IPS DF 6.9 (cell line): ENCODE measurements at places on chromosomes 11 and 22.

DNA sequence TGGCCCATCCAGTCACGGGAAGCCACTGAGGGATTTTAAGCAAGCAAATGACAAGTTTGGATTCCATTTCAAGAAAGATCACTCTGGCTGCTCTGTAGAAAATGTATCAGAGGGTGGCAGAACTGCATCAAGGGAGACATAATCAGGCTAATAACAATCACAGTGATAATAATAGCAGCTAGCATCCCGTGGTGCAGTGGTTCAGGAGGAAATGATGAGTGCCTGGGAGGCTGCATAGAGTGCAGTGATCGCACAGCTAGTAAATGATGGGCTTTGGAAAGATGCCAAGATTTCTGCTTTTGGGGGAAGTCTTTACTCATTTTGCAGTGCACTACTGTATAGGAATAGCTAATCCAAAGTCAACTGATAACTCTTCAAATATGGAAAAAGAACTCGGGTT, 35.8 kb downstream of the TNRC6B start:
- no peak for DNase-seq

GRCh38 chr22:19877626-19878339, 23.1 kb upstream of the GNB1L start:
- no peak for DNase-seq

DNA sequence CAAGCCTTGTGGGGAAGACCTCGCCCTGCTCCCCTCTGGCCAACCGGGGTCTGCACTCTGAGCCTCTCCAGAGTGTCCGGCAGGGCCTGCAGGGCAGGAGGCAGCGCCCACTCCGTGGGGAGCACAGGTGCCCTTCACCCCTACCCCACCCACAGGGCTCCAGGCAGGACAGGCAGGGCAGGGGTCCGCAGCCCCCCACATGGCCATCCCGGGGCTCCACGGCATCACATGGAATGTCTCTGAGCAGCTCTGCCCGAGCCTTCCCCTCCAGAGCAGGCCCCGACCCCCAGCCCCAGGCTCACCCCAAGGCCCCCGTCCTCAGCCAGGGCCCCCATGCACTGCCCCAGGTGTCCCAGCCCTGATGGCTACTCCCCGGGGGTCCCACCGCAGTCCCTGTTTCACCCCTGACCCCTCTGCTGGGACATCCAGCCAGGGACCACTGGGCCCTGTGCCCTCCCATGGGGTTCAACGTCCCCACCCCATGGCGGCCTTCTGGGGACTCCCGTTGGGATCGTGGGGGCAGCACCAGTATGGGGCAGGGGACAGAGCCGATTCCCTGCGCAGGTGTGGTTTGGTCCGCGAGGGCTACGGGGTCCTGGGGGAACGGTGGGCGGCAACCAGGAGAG, 77.7 kb downstream of the BRD1 start:
- no peak for DNase-seq

DNA sequence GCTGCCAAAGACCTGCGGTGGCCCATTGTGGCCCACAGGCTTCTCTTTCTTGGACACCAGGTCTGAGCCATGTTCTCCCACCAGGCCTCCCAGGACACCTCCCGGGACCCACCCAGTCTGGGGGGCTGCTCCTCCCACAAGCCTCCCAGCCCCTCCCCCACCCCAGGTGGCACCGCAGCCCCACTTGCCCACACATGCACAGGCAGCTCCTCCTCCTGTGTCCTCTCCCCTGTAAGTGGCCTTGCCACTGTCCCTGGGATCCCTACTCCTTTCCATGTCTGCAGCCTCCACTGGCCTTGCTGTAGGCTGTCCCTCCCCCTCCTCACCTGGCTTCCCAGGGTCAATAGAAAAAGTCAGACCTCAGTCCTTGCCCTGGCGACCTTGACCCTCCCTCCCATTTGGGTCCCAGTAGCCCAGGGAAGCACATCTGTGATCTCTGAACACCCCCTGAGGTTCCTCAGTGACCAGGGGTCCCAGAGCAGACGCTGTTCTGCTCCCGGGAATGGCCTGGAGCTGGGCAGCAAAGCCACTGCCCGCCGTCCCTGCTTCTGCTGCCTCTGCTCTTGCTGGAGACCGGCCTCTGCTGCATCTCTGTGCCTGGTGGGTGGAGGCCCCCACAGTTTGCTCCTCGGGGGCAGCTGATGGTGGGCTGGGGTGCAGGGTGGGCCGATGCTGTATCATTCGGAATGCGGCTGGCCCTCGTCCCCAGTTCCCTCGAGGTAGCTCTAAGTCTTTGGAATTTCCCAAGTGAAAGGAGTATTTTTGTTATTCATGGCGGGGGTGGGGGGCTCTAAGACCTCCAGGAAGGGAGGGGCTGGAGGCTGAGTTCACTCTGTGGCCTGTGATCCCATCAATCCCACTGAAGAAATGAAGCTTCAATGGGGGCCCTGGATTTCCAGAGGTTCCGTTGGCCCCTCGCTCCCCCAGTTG, 43.6 kb downstream of the ARHGAP8 start:
- no peak for DNase-seq

DNA sequence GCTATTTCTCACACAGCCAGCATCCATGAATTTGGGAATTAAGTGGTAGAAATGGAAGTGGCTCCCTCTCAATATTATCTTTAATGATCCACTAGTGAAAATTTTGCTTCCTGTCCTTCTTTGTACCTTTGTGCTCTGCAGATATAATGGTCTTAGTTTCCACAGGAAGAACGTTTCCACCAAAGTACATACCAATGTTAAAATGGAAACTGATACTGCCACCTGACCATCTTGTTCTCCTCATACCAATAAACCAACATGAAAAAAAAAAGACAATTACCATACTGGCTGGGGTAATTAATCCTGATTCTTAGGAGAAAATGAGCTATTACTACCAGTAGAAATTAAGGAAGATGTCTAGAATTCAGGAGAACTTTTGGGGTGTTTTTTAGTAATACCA, 32.3 kb downstream of the C11orf65 start:
- no peak for DNase-seq

DNA sequence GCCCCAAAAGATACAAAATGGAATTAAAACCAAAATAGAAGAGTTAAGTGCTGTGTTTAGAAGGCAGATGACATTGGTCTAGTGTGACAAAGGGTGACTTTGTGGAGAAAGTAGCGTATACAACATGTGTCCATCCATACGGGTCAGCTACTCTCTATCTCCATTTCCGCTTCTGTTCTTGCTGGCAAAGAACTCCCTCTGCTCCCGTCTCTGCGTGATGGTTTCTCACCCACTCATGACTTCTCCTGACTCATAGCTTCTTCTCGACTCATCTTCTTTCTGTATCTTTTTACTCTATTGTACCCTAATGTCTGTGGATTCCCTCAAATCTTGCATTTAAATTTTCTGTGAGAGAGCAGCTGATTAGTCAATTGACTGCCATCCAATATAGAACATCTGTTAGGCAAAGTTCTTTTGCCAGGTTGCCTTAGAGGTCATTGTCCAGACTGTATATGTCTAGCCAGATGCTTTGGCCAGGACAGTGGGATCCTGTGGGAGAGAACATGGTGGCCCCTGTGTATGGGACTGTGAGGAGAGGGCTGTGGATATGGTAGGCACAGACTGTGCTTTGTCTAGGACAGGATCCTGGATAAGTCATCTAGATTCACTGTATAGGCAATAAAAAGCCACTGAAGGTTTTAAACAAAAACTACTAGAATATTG, 28.4 kb downstream of the MMP13 start:
- DNase-seq, result no peak
